ENCODE measurements at places on chromosomes 1 and 21.

- DNase-seq, result no peak
These were observed 272.9 kb downstream of the KAZN start for GRCh38 chr1:14871218-14871970.

GRCh38 chr1:207910591-207911354 lies at the start of gene CD34:
Gene CD34 (minus strand): TSS chr1:207911125. CDS start chr1:207911080, 45 bp downstream.
- no peak for DNase-seq

GRCh38 chr1:241976229-241976628 lies 18.7 kb downstream of the BECN2 start:
- no peak for DNase-seq

GRCh38 chr1:4599521-4599920 lies 54.9 kb upstream of the AJAP1 start:
- no peak for DNase-seq

DNA sequence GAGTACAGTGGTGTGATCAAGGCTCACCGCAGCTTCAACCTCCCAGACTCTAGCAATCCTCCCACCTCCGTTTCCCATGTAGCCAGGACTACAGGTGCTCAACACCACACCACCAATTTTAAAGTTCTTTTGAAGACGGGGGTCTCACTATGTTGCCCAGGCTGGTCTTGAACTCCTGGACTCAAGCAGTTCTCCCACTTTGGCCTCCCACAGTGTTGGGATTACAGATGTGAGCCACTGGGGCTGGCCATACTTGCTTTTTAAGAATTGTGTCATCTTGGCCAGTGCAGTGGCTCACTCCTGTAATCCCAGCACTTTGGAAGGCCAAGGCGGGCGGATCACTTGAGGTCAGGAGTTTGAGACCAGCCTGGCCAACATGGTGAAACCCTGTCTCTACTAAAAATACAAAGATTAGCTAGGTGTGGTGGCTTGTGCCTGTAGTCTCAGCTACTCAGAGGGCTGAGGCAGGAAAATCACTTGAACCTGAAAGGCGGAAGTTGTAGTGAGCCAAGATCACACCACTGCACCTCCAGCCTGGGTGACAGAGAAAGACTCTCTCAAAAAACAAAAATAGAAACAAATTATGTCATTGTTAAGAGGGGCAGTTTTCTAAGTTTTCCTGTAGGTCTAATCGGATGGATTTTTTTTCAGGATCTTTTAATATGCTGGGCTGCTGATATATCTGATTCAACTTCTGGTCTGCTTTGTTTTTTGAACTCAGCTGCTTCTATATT lies 18.7 kb downstream of the AK4 start:
- DNase-seq, result no peak

DNA sequence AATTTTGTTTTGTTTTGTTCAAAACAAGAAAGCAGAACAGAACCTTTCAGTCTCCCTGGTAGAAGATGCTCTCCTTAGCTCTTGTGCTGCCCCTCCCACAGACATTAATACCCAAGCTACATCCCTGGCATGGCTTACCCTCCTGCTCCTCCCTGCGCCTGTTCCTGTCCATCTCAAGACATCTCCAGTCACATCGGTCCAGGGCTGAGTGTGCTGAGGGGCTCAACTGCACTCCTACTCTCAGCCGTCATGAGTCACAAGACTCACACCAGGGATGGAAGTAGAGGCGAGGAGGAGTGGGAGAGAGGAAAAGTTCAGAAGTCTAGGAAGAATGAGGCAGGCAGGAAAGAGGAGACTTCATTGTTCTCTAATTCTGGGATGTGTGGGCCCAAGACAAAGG lies 9.2 kb upstream of the TACSTD2 start:
- no peak for DNase-seq

- peak; percentile 44 for DNase-seq
These were observed 9.9 kb upstream of the DYRK1A start for GRCh38 chr21:37356706-37357105.

GRCh38 chr1:57926025-57926552 lies 502.2 kb upstream of the DAB1 start:
- DNase-seq, result no peak

DNA sequence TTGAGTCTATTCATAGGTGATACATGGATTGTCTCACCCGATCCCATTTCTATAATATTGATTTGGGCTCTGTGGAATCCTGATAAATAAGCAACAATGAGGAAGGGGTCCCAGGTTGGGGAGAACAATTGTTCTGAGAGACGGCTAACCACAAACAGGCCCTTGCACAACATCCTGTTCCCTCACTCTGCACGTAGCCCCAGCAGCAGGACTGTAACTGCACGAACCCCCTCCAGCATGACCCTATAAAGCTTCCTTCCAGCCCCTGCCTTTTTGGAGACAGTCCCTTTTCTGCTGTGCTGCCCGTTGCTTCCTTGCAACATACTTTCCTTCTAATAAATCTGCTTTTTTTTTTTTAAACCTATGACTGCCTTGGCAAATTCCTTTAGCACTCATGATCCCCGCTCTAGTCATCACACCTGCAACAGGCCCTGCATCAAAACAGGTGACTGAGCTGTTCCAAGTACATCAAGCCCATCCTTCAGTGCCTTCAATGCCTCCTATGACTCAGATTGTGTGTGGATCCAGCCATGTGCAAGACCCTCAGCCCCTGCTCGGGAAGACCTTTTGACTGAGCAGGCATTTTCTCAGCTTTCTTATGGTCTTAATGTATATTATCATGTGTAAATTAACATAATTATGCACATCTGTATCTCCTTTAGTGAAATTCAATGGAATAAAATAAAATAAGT lies 63.7 kb upstream of the B3GALNT2 start:
- DNase-seq, result no peak

DNA sequence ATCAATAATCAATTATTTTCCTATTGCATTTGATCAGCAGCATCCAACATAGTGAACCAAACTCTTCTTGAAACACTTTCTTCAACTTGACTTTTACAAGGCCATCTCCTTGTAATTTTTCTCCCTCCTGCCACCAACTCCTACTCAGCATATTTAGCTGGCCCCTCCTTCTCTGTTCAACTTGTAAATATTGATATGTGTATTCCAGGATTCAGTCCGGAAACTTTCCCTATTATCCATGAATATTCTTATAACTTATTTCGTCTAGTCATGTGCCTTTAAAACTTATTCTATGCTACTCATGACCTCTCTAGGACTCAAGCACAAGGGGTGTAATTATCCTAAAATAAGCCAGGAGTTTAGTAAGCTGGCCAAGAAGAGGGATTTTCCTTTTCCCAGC lies 52.9 kb downstream of the ZNF697 start:
- DNase-seq, result no peak

GRCh38 chr1:234065794-234066447 lies 161.4 kb downstream of the SLC35F3 start:
- DNase-seq, result peak; percentile 72

DNA sequence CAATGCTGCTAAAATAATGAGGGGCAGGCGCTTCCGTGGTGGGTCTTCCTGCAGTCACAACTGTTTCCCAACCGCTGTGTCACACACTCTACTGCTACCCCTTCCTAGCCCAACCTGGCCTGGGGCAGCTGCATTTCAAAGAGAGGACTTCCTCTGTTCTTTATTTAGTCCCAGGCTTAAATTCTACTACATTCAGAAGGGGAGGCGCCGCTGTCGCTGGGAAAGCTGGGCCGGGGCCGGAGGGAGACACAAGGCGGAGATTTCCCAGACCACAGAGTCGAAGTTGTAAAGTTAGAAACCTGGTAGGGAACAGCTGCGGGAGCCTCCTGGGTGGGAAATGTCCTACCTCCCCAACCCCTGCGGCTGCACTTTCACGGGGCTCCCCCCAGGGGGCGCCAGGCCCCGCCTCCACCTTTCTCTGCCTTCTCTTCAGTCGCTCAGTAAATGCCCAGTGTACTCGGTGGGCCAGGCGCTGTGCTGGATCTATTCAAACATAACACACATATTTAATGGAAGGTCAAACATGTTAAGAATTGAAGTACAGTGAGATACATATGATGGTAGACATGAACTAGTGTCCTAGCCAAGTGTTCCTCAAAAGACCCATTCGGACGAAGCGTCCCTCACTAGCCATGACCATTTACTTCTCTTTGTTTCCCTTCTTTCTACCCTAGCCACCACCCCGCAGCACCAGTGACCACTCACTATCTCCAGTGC lies 23.1 kb downstream of the DYRK3 start:
- DNase-seq, result no peak

DNA sequence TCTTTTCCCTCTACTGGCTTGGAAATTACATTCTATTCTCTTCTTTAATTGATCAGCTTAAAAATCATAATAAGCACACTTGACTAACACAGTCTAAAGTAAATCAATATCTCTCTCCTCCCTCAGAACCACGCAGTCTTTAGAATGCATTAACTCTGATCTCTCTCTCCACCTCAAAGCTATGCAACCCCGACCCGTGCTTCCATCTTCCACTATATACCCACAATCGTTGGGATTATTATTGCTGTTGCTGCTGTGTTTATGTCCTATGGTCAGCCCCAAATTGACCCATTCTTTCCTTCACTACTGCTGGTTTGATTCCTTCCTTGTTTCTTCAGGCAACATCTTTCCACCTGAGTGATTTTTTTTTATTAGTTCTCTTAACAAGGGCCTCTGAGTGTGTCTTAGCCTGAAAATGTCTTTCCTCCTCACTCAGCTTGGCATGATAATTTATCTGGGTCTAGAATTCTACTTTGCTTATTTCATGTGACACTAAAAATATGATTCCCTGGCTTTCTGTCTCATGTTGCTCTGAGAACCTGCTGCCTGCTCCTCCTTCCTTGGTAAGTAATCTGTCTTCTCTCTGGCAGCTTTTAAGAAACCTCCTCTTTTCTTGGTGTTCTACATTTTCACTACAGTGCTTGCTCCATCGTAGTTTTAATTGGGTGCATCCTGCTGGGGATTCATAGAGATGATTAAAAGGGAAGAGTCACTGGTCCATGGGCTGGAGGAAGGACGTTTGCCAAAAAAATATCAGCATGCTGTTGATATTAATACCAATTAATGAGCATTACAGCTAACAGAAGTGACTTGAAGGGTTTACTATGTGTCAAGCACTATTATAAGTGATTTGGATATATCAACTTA lies 472.2 kb downstream of the MATN1 start:
- DNase-seq, result no peak

DNA sequence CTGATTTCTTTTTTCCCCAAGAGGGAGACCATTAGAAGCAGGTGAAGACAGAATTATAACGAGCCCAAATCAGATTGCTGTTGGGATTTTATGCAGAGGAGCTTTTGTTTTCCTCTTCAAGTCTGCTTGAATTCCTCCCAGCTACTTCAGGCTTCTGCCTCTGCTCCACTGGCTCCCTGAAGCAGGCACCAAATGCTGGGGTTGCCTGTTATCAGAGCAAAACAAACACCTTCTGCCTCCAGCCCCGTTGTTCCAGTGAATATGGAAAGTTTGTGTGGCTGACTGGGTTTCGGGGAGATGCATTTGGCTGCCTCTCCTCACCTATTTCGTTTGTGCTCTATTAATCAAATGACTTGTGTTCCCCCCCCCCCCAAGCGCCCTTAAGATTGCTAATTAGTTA lies 209.2 kb downstream of the URB2 start:
- no peak for DNase-seq

DNA sequence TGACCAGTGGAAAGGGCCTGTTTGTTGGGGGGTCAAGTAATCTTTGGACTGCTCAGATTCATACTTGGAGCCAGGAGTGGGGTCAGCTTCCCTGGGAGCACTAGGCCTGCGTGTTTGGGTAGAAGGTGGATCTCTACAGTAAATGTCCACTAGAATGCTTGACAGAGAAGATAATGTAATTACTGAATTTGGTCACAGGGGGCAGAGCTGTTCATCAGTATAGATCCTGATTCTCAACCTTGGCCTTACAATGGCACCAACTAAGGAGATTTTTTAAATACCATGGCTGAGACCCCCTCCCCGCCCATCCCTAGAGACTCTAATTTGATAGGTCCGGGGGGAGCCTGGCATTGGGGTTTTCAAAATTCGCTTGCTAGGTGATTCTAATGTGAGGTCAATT lies 217.5 kb upstream of the PLXNA2 start:
- no peak for DNase-seq

DNA sequence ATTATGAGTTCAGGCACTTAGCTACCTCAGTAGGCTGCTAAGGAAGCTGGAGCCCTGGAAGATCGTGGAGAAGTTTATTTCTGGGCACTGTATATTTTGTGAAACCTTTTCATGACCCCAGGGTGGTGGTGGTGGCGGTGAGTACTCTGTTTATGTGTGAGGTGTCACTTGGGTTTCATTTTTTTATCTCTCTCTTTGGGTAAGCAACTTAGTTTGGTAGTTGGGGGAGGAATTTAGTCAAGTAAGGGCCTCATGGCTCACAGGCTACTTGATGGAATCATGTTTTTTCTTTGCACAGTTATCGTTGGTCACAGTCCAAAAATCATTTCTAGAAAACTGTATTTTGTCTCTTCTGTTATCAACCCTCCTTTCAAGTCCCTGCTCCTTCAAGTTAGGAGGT lies 33.9 kb downstream of the C1orf141 start:
- DNase-seq, result peak; percentile 16

- DNase-seq, result no peak
These were observed 21.3 kb downstream of the ZNF362 start for GRCh38 chr1:33277488-33278084.

DNA sequence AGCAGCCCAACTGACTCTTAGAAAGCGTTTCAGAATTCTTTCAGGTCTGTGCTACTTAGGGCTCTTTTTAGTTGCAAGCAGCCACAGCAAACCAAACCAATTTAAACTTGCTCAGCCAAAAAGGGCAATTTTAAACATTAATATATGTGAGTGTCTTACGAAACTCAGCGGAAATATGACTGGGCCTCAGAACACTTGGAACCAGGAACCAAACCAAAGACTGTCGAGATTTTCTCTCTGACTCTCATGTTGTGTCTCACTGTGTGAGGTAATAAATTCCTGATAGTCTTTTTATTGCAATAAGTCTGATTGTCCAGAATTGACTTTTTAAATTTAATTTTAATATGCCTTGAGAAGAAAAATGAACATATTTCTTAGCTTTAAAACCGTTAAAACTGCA lies 122.3 kb downstream of the SYF2 start:
- no peak for DNase-seq

- DNase-seq, result no peak
These were observed 54.5 kb upstream of the TIAM1 start for GRCh38 chr21:31398574-31398973.

DNA sequence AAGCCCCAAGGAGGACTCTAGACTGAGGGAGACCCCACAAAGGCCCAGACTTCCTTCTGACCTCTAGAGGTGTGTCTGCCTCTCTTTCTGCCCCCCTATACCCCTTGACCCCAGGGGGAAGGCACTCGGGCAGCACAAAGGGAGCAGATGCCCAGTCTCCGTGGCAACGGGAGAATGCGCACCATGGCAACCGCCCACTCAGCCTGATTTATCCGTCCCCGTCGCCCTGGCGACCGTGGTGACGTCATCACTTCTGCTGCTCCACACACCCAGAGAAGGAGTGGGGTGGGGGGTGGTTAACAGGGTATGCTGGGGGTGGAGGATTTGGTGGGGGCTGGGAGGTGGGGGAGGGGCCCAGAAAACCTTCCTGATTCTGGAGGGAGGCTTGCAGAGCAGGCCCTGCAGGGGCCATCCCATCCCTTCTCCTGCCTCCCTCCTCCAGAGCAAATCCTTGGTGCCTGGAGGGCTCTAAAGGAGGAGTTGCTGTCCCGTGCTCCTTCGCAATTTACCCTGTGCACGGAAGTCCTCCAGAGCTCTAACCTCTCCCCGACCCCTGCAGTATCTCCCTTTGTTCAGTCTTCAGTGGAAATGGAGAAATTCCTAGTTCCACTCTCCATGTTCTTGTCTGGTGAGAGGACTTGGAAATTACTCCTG lies 6.3 kb downstream of the CELF3 start:
- peak; percentile 58 for DNase-seq

All from M059J (cell line).